ENCODE measurements at places on chromosomes 4 and X.

DNA sequence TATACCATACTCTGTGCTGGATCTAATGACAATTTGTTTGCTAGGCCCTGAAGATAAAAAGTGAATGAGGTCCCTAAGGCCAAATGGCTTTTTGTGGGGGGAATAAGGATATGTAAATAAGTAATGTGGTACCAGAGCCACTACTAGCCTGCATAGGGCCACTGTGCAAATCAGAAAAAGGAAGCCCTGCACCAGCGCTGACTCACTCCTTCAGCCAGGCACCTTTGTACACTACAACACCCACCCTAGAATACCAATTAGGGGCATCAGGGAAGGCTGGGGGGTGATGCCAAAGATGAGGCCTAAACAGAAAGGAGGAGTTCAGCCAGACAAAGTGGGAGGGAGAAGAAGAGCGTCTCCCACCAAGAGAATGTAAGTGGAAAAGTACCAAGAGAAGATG, 122.2 kb downstream of the CAMK2D start:
- no peak for DNase-seq

- no peak for DNase-seq
Observed at GRCh38 chrX:75278991-75279390, 5.1 kb downstream of the UPRT start.

- DNase-seq = no peak
Observed at GRCh38 chrX:138946926-138947325, 235.4 kb upstream of the FGF13 start.

GRCh38 chrX:10800796-10801195, 180.4 kb upstream of the MID1 start:
- no peak for DNase-seq

DNA sequence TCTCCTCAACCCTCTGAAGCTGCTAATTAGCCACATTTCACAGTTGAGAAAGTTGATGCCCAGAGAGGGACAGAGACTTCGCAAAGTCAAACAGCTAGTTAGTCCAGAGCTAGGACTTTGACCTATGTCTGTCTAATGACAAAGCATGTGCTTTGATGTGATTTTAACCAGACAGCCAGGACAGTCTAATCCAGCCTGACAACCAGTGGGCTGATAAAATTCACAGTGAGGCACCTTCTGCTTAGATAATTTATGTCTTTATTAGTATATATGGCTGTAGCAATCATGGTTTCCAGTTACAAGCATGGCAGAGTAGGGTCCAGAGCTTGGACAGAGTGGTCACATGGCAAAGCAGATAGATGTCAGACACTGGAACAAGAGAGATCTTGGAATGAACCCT, 133.6 kb upstream of the C1QTNF7 start:
- no peak for DNase-seq

DNA sequence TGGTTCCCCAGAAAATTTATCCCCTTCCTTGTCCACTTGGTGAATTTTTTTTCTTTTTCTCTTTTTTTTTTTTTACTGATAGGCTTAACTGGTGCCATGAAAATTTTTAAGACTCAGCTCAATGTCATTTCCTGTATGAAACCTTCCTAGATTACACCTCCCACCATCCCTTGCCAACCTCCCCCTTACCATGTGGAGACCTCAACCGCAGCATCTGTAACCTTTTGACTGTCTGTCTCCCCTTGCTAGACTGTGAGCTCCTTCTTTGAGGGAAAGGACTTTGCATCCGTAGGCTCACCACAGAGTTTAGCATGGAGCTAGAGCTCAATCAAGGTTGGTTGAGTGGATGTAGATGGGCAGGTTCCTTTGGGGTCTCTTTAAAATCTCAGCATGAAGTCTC, 5.2 kb upstream of the PGRMC1 start:
- DNase-seq = no peak

GRCh38 chrX:72083291-72083690, 48.4 kb downstream of the RTL5 start:
- no peak for DNase-seq

DNA sequence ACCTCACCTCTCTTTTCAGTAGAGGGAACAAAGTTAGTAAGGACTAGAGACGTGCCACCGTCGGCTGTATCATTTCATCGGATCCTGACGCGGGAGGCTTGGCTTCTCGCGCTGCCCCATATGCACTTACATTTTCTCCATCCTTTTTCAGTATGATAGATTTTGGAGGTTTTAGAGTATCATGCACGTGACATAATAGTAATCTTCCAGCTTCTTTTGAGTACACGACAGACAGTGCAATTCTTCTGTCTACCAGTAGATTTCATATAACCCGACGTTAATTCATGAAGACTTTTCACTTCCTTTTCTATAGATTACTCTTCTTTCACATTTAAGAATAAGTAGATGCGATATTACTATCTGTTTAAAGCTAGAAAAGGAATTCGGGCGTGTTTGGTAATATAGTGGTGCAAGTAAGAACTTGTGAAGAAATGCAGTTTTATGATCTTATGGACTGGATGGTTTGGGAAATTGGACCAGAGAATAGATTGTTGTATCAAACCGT, 1.0 kb downstream of the CDS1 start:
- no peak for DNase-seq

DNA sequence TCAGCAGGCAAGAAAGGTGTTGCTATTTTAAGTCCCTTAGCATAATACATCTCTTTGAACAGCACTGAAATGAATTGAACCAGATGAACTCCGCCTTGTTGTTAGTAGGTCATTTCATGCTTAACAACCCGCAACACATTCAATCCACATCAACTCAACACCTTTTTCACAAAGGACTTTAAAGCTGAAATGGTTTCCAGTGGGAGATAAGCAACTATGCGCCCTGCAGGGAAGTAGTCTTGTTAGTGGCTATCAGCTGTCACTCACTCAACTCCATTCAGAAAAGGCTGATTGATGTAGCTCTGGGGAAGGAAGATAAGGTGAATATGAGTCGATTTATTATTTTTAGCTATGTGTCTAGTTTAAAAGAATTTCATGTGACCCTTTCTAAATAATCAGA, 46.0 kb downstream of the ATP8A1 start:
- DNase-seq = no peak
